Urinary bladder (tissue), 4 donors: ENCODE measurements at places on chromosomes 3 and 15.

- no peak for DNase-seq
These were observed 826 bp downstream of the CCDC66 start for GRCh38 chr3:56557831-56558170.

DNA sequence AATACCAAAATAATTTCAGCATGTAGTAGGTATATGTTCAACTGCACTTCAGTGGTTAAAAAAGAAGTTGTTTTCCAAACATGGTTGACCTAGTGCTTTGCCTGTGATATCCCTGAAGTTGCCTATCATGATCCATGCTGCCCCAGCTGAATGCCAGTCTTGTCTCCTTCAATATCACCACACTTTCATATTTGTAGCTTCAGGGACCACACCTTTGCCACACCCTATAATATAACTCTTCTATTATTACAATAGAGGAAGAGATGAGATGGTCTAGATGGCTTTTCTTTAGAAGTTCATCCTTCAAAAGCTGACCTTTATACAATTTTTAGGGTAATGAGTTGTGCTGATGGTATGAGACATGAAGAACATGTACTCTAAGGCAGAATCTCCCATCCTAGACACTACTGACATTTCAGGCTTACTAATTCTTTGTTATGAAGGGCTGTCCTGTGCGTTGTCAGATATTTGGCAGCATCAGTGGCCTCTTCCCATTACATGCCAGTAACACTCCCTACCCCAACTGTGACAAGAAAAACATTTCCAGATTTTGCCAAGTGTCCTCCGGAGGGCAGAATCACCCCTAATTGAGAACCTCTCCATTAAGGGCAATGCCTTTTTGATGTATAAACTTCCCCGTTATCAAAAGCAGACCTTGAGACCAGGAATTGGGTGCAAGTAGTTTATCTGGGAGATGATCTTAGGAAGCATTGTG lies 76.2 kb upstream of the PLCL2 start:
- DNase-seq, result no peak

DNA sequence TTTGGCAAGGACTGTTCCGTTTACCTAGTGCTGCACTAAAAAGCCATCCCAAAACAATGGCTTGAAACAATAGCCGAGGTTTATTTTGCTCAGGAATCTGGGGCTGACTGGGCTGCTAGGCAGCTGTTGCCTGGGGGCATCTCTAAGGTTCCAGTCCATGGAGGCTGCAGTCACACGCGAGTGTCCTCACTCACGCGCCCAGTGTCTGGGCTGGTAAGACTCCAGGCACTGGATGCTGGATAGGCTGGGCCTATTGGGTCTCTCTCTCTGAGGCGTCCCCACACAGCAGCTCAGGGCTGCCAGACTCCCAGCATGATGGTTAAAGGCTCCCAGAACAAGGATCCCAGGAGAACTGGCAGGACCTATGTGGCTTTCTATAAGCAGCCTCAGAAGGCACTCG lies 34.2 kb downstream of the ALS2CL start:
- no peak for DNase-seq

GRCh38 chr15:71201477-71201876 lies 86.2 kb downstream of the THSD4 start:
- DNase-seq, result peak; percentile 74
